ENCODE measurements at places on chromosomes 7 and 10. TPM values are rescaled to one million over a fixed set of nuclear protein-coding genes. Genes with fewer than 3 reads are reported as not detected.

The HABP2 gene
- total RNA-seq = not detected

The TMEM176A gene
- total RNA-seq = 30.7 TPM

DNA sequence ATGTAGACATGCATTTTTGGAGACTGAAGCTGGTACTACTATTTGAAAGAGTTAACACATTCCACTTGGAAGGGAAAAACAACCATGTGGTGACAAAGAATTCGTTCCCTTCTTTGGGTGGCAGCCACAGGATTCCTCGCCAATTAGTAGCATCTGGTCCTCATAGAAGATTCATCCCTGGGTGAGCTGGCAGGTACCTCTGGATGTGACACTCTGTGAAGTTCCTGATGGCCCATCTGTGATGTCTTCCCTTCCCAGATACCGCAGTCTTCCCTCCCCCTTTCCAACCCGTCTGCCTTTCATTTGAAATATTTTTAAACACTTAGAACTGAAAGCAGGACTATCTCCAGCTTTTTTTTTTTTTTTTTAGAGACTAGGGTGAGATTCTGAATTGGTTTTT is 569.5 kb downstream of the TYW1 start:
- no peak for DNase-seq

DNA sequence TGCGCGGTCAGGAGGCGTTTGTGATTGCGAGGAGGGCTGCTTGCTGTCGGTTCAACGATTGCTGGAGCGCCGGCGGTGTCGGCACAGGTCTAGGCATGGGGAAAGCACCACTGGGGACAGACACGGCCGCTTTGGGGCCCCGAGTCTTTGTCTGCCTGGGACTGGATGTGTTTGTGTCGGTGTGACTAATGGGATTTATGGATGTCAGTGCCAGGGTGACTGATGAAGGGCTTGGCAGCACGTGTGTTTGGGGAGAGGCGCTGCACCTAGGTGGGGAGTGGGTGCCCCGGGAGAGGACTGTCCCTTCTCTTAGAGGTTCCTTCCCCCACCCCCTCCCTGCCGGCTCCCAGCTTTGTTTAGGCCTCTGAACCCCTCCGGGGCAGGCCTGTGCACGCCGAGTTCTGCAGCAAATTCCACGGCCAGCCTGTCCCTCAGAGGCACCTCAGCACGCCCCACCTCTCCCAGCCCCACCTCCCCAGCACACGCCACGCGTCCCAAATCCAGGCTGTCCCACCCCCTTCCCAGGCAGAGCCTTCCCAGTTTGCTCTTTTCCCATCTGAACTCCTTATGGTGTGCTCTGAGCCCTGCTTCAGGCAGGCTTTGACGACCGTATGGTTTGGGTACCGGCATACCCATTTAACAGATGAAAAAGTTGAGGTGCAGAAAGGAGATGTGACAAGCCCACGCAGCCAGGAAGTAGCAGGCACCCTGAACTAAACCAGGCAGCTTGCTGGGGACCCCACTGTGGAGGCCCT is 6.4 kb upstream of the TNRC18 start:
- peak; percentile 78 for DNase-seq

The VGF gene
- not detected for total RNA-seq

Data from aorta (tissue), 5 donors.